Endothelial cell of umbilical vein (primary cell): ENCODE measurements at places on chromosomes 1 and 21. TPM values are rescaled to one million over a fixed set of nuclear protein-coding genes. Genes with fewer than 3 reads are reported as not detected.

Gene MYOM3
- total RNA-seq, result 0.18 and 0.40 TPM in 2 replicates

Gene BSND
- not detected in 2 replicates for total RNA-seq

Gene SYT6
- total RNA-seq, result not detected in 2 replicates

Gene HNRNPCL4
- not detected in 2 replicates for total RNA-seq

Gene MROH9
- not detected in 2 replicates for total RNA-seq

Gene KCTD3
- total RNA-seq, result 28.3 and 31.1 TPM in 2 replicates

Gene RIPPLY3
- not detected in 2 replicates for total RNA-seq

Gene PLD5
- total RNA-seq, result not detected in 2 replicates

Gene CHI3L2
- not detected in 2 replicates for total RNA-seq

Gene FCRL4
- total RNA-seq, result not detected in 2 replicates

Gene S100A11
- total RNA-seq, result 461 and 505 TPM in 2 replicates

Gene SLC2A5
- not detected in 2 replicates for total RNA-seq
